WTC11 (cell line): ENCODE measurements at places on chromosomes 5 and 9.

GRCh38 chr9:108845507-108845906 lies 10.3 kb downstream of the ACTL7B start:
- DNase-seq = no peak

- no peak for DNase-seq
These were observed 667.4 kb upstream of the SEMA6A start for GRCh38 chr5:117242028-117242427.

GRCh38 chr9:89488131-89488530 lies 9.8 kb downstream of the SEMA4D start:
- no peak for DNase-seq

- DNase-seq = no peak
These were observed 5.7 kb upstream of the WNT8A start for GRCh38 chr5:138078006-138078643.

- no peak for DNase-seq
These were observed 605.4 kb downstream of the TLE1 start for GRCh38 chr9:81083854-81084512.

DNA sequence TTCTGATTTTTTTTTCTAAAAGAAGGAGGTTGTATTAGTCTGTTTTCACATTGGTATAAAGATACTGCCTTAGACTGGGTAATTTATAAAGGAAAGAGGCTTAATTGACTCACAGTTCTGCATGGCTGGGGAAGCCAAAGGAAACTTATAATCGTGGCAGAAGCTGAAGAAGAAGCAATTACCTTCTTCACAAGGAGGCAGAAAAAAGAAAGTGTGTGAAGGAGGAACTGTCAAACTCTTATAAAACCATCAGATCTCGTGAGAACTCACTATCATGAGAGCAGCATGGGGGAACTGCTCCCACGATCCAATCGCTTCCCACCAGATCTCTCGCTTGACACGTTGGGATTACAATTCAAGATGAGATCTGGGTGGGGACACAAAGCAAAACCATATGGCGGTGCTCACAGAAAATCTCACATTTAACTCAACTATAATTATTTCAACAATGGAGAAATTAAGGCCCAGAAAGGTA lies 27.1 kb downstream of the DPYSL3 start:
- DNase-seq = no peak

DNA sequence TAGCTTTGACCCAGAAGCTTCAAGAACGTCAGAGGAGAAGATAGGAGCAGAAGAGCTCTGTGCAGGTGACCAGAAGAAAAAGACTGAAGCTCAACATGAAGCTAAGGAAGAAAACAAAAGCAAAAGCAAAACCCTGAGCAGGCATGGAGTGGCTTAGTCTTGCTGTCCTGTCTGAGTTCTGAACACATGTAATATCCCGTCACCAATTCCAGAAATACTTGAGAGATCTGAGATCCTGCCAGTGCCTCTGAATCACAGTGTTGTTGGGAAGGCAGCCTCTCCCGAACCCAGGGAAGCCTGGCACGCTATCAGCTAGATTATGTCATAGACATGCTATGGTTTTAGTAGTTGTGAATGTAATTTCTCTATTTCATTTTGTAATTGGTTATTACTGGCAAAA lies 235.7 kb downstream of the ICE1 start:
- DNase-seq = no peak

DNA sequence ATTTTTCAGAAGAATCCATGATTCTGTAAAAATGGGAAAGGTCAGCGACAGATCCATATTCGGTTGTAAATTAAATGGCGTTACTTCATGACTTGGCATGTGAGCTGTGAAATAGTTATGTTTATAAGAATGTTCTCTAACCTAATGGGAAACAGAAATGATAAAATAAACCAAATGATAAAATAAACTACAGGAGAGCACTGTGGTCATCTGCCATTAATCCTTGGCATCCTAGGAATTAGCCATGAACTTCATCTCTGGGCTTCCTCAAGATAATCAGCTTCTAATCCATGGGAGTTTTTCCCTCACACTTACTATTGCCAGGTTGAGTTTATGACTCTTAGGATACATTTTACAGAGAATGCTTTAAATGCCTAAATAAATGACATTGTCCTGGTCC lies 94.6 kb upstream of the SLC30A5 start:
- DNase-seq = no peak

GRCh38 chr5:127962491-127962890 lies 121.1 kb upstream of the SLC12A2 start:
- DNase-seq = no peak

- no peak for DNase-seq
These were observed 54.4 kb upstream of the RPL26L1 start for GRCh38 chr5:172904643-172905345.

GRCh38 chr5:321230-321725 lies at the start of gene AHRR:
Gene AHRR (plus strand): TSS chr5:321714. CDS start chr5:343903, 22,189 bp downstream.
- peak; percentile 73 for DNase-seq

DNA sequence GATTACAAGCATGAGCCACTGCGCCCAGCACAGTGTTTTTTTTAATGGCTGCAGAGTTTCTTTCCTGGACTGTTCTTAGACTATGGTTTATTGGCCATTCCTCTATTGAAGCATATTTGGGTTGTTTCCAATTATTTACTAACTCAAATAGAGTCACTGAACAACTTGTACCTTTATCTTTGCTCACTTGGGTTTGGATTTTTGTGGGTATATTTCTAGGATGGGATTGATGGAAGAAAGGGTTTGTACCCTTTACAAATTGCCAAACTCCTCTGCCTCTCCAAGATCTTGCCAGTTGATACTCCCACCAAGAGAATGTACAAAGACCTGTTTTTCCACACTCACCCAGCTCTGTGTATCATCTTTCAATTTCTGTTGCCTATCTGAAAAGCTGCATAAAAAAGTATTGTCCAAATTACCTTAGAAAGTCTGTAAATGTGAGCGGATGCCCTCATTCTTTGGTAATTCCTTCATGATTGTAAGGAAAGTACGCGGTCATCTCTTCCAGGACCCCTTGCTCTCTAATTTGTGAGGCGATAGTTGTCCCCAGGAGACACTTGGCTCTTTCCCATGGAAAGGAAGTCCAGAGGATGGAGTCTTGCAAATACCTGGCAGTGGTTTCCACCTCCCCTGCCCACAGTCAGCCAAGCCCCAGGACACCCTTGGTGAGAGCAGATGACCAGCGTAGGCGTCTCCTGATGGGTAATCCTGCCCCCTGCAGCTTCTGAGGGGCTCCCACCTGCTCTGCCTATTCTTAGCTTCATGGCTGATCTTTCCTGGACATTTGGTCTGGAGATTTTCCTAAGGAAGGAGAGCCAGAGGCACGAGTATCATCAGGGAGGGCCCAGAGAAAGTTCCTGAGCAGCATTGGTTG lies 33.0 kb downstream of the ARHGEF37 start:
- DNase-seq = no peak

DNA sequence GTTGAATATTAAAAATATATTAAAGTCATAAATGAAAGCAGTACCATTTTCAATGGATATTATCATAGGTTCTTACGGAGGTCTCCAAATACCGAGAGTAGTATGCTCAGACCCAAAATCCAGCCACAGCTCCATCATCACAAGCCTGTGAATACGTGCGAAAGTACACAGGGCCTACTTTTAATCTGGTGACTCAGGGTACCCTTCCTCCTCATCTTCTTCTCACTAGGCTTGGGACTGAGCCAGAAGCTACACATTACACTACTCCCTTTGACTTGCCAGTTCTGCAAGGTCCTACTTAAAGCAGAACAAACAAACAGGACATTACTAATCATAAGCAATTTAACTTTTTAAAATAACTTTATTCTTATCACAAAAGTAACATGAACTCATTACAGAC lies 7.6 kb upstream of the RIC1 start:
- no peak for DNase-seq
